Stimulated activated CD8-positive, alpha-beta memory T cell treated with anti-CD3 and anti-CD28 coated beads, Interleukin-15, amount 100 ng/mL, for 4 hours (primary cell): ENCODE measurements at places on chromosomes 12 and 14.
A peak's percentile ranks its signal among the peaks of the same experiment; 100 is the strongest.

GRCh38 chr12:90745211-90745610 is 209.8 kb downstream of the CCER1 start:
- no peak for DNase-seq

- DNase-seq: no peak
Observed at GRCh38 chr12:99131751-99132199, 486.7 kb downstream of the APAF1 start.

DNA sequence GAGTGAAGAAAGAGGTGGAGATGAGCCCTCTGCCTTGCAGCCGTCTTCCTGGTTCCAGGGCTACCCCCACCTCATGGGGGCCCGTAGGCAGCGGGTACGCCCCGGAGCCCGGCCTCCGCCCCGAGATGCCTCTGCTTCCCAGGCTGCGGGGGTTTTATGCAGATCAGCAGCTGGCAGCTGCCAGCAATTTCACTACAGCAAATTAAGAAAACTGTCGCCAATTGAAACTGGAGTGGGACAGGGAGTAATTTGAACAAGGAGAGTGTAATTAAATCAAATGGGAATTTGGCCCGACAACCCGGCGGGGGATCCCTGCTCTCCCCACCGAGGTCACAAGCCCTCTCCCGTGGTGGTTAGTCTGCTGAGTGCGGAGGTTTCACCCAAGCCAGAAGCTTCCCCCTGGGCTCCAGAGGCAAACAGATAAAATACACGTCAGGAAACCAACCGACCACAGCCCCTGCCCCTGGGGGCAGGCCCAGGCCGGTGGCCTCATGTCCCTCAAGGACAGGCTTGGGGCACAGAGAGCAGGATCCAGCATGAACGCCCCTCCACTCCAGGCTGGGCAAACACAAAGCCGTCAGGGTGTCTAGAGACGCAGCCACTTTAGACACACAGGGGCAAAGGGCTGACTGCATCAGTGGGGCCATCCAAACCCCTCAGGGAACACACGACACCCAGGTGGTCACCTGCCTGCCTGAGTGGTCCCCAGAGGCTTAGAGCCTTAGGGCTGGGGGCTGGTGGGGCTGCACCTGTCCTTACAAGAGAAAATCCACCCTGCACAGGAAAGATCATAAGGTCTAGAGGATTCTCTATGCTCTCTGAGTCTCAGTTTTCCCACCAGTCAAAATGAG is 53.8 kb downstream of the TESC start:
- no peak for DNase-seq

GRCh38 chr12:47281667-47282171 is 202.0 kb upstream of the AMIGO2 start:
- DNase-seq: no peak

- DNase-seq: no peak
Observed at GRCh38 chr12:57477710-57478681, 1.7 kb downstream of the ARHGAP9 start.

DNA sequence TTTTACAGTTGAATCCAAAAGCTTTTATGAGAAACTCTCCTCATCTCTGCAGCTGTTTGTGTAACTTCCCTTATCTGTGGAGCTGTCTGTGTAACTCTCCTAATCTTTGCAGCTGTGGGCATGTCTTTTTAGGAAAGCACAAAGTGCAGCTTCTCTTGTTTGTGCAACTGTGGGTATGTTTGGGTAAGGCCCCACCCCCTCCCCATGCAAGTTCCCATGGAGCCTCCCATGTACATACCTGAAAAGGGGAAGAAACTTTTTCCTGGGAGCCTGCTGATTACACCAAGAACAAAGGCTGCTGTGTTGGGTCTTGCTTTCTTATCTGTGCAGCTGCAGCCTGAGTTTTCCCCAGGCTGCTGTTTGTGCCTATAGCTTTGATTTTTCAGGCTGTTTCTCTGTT is 42.7 kb upstream of the CDKN3 start:
- no peak for DNase-seq

- no peak for DNase-seq
Observed at GRCh38 chr14:105383083-105383730, 15.1 kb upstream of the TEX22 start.

GRCh38 chr14:24051789-24052655 is at the start of gene CARMIL3:
CARMIL3 (plus strand) TSS chr14:24052009; CDS start chr14:24052154, 145 bp downstream.
- peak; percentile 38 for DNase-seq

DNA sequence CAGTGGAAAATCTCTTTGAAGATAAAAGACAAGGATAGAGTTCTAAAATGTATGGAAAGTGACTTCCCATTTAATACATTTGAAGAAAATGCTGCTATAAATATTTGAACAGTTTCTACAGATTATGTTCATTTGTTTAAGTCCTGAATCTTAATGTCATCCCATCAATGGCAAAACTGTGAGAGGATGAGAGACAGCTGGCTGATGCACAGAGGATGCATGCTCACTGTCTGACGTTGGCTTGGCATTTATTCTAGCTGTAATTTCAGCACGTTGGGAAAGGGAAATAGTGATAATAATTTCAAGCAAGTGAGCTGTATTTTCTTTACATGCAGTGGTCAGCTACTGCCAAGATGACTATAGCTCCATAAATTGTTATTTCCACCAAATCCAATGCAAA is 40.5 kb downstream of the PPFIA2 start:
- DNase-seq: no peak

DNA sequence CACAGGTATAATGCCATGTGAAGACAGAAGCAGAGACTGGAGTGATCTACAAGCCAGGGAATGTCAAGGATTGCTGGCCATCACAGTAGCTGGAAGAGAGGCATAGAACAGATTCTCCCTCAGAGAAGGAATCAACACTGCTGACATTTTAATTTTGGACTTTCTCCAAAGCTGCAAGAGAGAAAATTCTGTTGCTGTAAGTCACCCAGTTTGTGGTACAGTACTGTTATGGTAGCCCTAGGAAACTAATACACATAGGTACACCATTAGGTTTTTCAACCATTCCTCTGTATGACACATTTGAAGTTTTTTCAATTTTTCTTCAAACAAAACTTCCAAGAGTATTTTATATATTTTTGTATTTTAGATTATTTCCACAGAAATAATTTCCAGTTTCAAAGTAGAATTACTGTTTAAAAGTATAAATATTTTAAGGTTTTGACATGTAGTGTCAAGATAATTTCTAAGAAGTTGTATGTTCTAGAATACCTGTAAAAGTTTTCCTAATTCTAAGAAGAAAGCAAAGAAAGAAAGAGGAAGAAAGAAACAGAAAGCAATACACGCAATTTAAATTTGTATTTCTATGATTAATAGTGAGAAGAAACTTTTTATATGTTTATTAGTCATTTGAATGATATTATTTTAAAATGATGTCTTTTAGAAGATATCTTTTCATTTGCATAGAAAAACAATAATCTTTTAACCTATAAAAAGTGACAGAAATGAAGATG is 64.9 kb upstream of the CATSPERB start:
- no peak for DNase-seq

GRCh38 chr12:126051611-126052107 is 986.4 kb downstream of the AACS start:
- no peak for DNase-seq

- no peak for DNase-seq
Observed at GRCh38 chr12:43758247-43758727, 303 bp downstream of the PUS7L start.

DNA sequence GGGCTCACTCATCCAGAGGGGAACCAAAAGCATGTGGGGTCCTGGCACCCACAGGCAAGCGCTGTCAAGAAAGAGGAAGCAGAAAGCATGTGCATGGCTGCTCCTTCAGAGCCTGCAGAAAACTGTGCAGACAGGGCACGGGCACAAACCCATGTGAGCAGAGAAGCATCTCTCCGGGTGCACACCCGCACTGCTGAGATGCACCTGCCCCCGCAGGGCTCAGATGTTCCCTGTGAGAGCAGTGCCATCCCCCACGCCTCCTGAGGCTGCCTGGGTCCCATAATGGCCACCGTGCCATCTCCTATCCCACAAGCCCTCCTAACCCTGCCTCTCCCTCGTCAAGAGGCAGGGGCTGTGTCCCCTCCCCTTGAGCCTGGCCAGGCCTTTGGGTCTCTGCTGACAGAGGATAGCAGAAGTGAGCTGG is 32.3 kb upstream of the INF2 start:
- no peak for DNase-seq

- no peak for DNase-seq
Observed at GRCh38 chr14:75077794-75078193, 8.4 kb downstream of the ZC2HC1C start.

DNA sequence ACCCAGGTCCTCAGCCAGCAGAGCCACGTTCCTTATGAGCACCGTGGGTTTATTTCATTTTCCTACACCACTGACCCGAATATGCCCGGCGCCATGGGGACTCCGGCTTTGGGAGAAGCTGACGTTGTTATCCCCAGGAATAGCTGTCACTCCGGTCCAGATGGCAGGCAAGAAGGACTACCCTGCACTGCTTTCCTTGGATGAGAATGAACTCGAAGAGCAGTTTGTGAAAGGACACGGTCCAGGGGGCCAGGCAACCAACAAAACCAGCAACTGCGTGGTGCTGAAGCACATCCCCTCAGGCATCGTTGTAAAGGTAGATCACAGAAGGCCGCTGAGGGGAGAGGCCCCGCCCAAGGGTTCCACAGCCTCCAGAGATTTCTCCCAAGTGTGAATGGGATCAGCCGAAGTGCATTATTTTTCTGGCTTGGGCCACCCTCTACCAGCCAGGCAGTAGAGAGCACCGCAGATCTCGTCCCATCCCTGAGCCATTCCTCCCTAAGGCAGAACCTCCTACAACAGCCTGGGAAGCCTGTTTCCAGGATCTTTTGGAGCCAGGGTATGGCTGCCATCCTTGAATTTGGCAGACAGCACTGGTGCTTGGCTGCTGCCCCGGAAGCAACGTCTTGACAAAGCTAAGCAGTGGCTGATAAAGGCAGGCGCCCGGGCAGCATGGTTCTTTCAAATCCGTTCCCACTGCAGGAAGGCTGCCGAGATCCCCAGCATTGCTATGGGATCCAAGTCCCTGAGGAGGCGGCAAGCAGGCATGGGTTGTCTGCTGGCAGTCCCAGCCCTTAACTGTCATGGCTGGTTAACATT is 17.8 kb downstream of the CDK2AP1 start:
- DNase-seq: no peak

GRCh38 chr12:113252494-113252893 is 31.2 kb downstream of the TPCN1 start:
- DNase-seq: no peak
